ENCODE measurements at places on chromosomes 1 and 21.

GRCh38 chr1:110164725-110165350, 14.5 kb downstream of the SLC6A17 start:
- DNase-seq, result no peak

DNA sequence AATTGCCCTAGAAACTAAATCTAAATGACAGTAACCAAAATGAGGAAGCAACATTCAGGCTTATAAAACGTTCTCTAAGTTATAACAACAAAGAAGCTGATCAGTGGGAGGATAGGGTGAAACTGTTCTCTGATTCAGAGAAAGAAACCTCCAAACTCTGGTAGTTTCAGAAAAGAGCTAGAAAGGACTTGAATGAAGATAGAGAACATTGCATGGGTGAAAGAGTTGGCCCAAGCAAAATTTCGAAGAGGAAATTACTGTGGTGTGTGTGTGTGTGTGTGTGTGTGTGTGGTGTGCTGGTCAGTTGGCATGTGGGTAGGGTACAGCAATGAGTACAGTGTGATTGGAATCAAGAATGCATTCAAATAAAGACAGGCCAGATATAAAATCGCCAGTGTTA, 16.5 kb upstream of the SPAG17 start:
- no peak for DNase-seq

- no peak for DNase-seq
These were observed 61.0 kb upstream of the ATP1A1 start for GRCh38 chr1:116311756-116312680.

DNA sequence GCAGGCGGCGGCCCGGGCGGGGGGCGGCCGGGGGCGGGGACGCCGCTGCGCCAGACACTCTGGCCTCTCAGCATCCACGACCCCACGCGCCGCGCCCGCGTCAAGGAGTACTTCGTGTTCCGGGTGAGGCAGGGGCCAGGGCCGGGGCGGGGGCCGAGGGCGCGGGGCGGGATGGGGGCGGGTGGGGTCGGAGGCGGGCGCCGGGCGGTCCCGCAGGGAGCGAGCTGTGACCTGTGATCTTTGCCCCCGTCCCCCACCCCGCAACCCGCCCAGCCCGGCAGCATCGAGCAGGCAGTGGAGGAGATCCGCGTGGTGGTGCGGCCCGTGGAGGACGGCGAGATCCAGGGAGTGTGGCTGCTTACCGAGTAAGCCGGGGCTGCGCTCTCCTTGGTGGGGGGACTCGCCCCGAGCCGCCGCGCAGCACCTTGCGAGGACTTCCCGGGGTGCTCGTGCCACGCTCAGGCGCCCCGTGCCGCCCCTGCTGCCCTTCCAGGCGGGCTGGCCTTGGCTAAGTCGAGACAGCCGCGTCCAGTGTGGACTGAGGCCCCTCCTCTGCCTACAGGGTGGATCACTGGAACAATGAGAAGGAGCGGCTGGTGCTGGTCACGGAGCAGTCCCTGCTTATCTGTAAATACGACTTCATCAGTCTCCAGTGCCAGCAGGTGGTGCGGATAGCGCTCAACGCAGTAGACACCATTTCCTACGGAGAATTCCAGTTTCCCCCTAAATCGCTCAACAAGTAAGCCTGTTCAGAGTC, 514 bp downstream of the TPRG1L start:
- no peak for DNase-seq

- DNase-seq, result no peak
These were observed 68.7 kb downstream of the MORN1 start for GRCh38 chr1:2322581-2323211.

DNA sequence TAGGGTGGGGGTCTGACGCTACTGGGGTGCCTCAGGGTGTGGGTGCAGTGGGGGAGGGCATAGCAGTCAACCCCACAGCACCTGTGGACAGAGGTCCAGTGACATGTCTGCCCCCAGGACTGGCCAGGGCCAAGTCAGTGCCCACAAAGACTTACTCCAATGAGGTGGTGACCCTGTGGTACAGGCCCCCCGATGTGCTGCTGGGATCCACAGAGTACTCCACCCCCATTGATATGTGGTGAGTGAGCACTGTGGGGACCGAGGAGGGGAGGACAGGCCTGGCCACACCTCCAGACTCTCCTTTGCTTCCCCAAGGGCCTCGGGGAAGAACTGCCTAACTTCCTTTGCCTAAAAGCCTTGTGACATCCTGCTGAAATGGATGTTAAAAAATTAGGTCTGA, 23.5 kb downstream of the CDK18 start:
- DNase-seq, result no peak

DNA sequence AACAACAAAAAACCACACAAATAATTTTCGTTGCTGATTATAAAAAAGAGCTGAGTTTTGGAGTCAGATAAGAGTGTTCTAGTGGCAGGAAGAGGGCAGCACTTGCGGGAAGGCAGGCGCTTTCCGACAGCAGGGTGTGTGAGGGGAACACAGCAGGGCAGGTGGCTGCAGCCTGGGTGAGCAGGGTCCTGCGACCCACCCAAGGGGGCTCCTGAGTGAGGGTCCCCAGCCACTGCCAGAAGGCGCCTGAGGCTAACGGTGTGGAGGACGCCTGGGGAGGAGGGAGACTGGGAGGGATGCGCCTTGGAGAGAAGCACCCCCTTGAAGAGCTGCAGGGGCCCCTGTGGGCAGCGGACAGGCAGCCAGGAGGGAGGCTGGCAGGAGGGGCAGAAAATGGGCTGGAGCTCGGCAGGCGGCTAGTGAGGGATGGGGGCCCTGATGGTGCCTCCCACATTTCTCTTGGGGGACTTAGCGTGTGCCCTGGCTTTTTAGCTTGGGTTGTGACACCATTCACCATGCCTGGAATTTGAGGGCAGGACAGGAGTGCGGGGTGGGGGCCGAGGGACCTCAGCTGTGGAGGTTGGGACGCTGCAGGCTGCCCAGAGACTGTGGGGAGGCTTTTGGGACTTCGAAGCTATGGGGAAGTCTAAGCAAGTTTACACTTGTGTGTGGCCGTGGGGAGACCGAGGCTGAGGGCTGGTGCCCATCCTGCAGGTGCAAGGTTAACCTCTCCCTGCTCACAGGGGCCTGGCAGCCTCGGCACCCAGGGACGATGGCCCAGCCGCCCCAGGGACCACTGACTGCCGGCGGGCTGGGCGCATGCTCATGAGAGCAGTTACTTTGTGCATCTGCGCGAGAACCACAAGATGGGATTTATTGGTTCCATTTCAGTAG, 111.4 kb downstream of the SIK1 start:
- no peak for DNase-seq

DNA sequence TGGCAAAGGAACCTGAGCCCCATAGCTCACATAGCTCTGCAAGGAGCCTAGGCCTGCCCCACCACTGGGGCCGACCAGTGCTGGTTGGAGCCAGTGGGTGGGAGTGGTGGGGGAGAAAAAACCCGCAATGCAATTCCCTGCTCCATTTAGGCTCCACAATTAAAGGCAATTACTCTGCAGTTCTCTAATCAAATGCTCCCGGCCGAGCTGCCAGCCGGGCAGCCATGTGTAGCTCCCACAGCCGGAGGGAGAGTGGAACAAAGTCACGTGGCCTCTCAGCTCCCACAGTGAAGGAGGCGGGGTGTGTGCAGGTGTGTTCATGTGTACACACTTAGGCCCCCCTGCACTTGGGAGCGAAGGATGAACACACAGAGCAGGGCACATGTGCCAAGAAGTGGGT, 81.6 kb downstream of the KIRREL1 start:
- DNase-seq, result no peak

DNA sequence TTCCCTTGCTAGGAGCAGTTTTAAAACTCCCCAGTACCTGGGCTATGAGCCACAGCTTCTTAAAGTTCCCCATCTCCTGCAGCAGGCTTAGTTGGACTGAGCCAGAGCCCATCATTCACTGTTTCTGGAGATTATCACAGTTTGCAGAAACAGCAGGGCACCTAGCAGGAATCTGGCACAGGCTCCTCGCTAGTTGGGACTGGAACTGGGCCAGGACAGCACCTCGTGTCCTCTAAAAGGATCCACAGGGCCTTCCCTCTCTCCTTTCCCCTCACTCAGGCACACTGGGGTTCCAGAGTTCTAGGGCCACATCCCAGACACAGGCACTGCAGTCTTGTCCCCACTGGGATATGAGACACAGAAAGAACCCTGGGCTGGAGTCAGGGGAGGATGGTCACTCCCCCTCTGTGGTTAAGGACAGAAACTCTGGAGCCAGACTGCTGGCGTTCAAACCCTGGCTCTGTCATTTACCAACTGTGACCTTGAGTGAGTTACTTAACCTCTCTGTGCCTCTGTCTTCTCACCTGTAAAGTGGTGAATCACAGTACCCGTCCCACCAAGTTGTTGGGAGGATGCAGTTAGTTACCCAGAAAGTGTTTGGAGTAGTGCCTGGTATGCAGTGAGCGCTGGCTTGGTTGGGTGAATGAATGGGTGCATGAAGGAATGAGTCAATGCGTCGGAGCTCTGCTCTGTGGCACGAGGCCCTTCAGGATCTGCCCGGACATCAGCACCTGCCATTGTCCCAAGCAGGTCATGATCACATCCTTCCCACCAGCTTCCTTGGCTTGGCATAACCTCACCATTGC, 18.8 kb upstream of the ECE1 start:
- DNase-seq, result no peak

- DNase-seq, result no peak
These were observed 8.9 kb downstream of the OVAAL start for GRCh38 chr1:180567654-180568053.

DNA sequence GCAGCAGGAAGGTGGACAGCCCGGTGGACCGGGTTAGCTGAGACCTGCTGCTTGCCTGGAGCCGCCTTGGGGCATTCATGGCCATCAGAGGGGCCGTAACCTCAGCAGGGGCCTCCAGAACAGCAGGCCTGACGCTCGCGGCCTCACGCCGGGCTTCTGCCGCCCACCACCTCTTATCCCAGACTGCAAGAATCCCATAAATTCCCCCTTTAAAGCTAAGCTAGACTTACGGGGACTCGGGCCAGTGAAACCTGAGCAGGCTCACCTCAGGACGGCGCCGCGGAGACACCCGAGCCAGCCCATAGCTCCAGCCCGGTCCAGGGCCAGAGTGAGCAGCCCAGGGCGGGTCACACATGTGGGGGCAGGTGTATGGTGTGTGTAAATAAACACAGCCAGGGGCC, 132.3 kb downstream of the GLIS1 start:
- DNase-seq, result no peak

- DNase-seq, result no peak
These were observed 88.4 kb downstream of the DYRK1A start for GRCh38 chr21:37454869-37455503.

- DNase-seq, result no peak
These were observed 69.8 kb upstream of the HSPA13 start for GRCh38 chr21:14452727-14453241.

DNA sequence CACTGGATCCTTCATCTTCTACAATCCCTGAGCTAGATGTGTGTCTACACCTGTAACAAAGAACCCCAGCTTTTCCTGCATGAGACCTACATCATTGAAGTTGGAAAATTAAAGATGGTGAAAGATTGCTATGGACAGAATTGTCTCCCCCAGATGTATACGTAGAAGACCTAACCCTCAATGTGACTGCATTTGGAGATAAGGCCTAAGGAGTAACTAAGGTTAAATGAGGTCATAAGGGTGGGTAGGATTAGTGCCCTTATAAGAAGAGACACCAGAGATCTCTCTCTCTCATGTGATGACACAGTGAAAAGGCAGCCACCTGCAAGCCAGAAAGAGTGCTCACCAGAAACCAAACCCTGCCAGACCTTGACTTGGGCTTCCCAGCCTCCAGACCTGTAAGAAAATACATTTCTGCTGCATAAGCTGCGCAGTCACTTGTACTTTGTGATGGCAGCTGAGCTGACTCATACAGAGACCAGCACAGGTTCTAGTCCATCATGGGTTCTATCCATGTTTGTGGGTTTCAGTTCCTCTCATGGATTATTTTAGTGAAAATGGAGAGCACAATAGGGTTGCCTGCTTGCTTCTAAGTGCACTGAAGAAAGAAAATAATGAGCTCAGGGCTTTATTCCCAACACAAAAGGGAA, 180.8 kb downstream of the TPR start:
- DNase-seq, result no peak

DNA sequence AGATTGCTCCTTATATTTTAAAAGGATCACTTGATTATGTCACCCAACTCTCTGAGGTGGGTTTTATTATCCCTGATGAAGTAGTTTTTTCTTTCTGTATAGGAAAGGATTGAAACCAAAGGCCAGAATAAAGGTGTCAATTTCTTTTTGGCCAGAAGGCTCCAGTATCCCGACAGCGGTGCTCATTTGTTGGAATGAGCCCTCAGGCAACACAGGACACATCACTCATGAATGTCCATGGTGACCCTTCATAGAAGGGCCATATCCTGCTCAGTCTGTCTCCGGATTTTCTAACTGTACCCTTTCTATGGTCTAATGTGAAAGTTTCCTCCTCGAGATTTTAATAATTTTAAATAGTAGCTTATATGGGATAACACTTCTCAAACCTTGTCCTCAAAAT, 171.3 kb upstream of the USP24 start:
- no peak for DNase-seq

- DNase-seq, result no peak
These were observed 6.5 kb upstream of the ATP1A4 start for GRCh38 chr1:160144921-160145320.

GRCh38 chr1:158246650-158247049, 7.6 kb upstream of the CD1A start:
- no peak for DNase-seq

- DNase-seq, result no peak
These were observed 38.3 kb downstream of the RHBG start for GRCh38 chr1:156407344-156407743.

DNA sequence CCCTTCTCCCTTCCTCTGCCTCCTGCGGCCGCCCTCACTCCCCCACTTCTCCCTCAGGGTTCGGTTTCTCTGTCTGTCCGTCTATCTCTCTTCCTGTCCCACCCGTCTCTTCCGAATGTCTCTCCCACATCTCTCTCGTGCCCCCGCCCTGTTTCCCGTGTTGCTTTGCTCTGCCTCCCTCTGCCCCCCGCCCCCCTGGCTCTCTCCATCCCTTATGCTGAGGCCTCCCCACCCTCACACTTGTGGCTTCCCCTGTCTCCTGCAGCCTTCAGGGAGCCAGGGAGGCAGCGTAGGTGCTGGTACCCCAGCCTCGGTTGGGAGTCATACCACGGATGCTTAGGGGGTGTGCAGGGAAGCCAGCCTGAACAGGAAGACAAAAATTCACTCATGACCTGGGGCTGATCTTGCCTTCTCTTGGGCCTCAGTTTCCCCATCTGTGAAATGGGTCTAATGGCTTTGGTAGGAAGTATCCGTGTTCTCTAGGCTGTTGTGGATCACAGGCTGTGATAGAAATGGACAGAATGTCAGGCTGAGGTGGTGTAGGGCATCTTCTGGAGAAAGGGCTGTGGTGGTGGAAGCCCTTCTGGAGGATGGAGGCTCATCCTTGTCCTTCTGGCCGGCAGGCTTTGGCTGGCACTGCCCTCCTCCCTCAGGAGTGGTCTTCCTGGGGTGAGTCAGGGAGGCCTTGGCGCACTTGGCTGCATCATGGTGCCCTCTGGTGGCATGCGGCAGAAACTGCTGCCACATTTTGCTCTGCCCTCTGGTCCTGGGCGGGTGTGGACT, 55.5 kb downstream of the FOXO6 start:
- no peak for DNase-seq

GRCh38 chr1:42146626-42147320, 6.4 kb upstream of the GUCA2B start:
- no peak for DNase-seq

- no peak for DNase-seq
These were observed 22.2 kb upstream of the PARP1 start for GRCh38 chr1:226429858-226430715.
